CD4-positive, CD25-positive, alpha-beta regulatory T cell (primary cell): ENCODE measurements at places on chromosomes 16 and 17. TPM values are rescaled to one million over a fixed set of nuclear protein-coding genes. Genes with fewer than 3 reads are reported as not detected.

DNA sequence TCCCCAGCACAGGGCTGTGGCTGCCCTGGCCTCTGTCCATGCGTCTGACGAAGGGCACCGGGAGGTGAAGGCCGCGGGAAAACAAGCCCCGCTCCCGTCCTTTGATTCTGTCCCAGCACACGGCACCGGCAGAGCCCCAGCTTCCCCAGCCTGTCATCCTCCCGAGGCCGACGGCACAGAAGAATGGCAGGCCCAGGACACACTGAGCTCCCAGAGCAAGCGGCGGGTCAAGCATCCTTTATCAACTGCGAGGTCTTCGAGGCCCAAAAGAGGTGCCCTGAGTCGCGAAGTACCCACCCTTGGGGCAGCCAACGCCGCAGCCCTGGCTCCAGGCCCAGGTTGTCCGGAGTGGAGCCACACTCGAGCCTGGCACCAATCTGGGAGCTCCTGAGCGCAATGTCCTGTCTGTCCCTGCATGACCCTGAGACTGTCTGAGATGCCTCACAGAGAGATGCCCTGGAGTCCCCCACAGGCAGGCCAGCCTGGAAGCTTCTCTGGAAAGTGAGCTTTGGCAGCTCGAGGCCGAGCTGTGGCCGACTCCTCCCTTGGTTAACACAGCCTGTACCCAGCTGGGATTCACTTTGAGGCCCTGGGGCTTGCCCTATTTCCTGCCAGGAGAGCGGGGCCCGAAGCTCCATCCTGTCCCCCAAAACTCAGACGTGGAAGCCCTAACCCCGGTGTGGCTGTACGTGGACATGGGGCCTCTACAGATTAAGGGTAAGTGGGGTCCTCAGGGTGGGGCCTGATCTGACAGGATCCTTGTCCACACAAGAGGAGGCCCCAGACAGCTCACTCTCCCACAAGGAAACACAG lies 23.3 kb downstream of the SLC7A5 start:
- peaks cover 14% of the 10 kb centered on the region for H3K36me3 ChIP-seq
- H3K4me3 ChIP-seq = no peak overlapping the region
- no peaks in the 10 kb centered on the region for H3K27me3 ChIP-seq
- H3K27ac ChIP-seq = no peak overlapping the region
- DNase-seq = no peak

- H3K27ac ChIP-seq = no peak overlapping the region
- H3K36me3 ChIP-seq = peaks cover 50% of the 10 kb centered on the region
These were observed 32.9 kb downstream of the ABHD15 start for GRCh38 chr17:29533976-29534375.

GRCh38 chr17:66135219-66135618 lies 56.7 kb downstream of the CEP112 start:
- no peaks in the 10 kb centered on the region for H3K27me3 ChIP-seq
- no peak overlapping the region for H3K27ac ChIP-seq
- DNase-seq = no peak
- H3K36me3 ChIP-seq = no peaks in the 10 kb centered on the region
- H3K4me3 ChIP-seq = no peak overlapping the region

DNA sequence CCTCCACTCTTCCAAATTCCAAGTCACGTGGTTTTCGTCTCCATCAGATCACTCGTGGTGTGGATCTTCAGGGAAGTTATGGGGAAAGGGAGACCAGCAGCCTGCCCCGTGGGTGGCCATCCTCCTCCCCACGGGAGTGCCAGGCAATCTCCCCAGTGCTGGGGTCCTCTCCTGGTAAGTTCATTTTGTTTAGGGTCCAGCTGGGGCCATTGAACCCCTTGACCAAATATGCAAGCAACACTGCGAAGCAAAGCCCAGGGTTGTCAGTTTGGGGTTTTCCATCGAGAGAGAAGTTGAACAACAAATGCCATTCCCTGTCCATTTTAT lies 4.1 kb upstream of the LCMT1 start:
- no peak for DNase-seq
- peak overlapping the region; percentile 73 for H3K27ac ChIP-seq
- no peaks in the 10 kb centered on the region for H3K36me3 ChIP-seq
- peak overlapping the region; percentile 84 for H3K4me3 ChIP-seq

GRCh38 chr17:17575360-17576251 lies 15.9 kb downstream of the PEMT start:
- no peak overlapping the region for H3K4me3 ChIP-seq
- no peak overlapping the region for H3K27ac ChIP-seq
- H3K4me1 ChIP-seq = no peaks in the 10 kb centered on the region
- H3K36me3 ChIP-seq = no peaks in the 10 kb centered on the region
- no peaks in the 10 kb centered on the region for H3K27me3 ChIP-seq

DNA sequence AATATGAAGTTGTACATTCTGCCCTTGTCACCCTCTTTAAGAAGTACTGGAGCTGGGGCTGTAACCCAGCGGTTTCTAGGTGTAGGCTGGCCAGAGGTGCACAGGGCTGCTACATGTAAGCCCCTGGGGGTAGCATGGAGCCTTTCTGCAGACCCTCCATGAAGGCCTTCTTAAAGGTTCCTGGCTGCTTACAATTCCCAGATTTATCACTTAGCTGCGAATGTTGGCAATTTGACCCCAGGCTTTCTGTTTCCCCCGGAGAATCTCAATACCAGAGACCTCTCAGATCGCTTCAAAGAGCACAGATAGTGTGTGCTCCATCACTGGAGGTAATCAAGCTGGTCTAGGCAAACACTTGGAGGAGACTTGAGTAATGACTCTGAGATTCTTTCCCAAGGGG lies 309.4 kb downstream of the CBLN1 start:
- no peak overlapping the region for H3K4me3 ChIP-seq
- H3K36me3 ChIP-seq = no peaks in the 10 kb centered on the region
- no peak overlapping the region for H3K27ac ChIP-seq
- no peaks in the 10 kb centered on the region for H3K27me3 ChIP-seq

DNA sequence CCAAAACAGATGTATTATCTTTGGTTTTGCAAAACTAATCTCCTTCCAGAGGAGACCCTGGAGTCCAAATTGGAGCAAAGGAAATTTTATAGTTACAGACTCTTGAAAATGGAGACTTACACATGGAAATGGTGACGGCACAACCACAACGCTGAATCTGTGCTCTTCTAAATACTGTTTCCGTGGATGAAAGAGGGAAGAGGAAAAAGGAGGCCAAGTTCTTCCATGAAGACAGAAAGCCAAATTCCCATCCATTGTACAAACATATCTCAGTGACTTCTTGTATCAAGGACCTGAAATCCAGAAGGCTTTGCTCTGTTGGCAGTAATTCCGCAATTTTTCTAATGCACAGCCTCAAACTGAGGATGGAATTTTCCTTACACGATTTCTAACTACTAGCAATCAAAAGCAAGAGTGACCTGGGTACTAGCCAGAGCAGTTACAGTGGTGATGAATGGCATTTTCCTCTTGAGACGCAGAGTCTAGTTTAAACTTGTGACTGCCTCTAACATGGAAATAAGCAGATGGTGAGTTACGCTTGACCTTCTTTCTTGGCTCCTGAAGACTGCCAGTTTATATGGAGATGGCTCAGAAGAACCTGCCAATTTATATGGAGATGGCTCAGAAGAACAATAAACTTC lies 38.5 kb downstream of the VPS53 start:
- no peak for DNase-seq
- peaks cover 19% of the 10 kb centered on the region for H3K36me3 ChIP-seq
- no peak overlapping the region for H3K4me3 ChIP-seq
- no peaks in the 10 kb centered on the region for H3K4me1 ChIP-seq

GRCh38 chr17:4548721-4549531 lies 6.3 kb downstream of the MYBBP1A start:
- DNase-seq = no peak
- no peak overlapping the region for H3K27ac ChIP-seq
- H3K27me3 ChIP-seq = no peaks in the 10 kb centered on the region
- peaks cover 10% of the 10 kb centered on the region for H3K4me1 ChIP-seq
- H3K36me3 ChIP-seq = peaks cover 65% of the 10 kb centered on the region
- no peak overlapping the region for H3K4me3 ChIP-seq

DNA sequence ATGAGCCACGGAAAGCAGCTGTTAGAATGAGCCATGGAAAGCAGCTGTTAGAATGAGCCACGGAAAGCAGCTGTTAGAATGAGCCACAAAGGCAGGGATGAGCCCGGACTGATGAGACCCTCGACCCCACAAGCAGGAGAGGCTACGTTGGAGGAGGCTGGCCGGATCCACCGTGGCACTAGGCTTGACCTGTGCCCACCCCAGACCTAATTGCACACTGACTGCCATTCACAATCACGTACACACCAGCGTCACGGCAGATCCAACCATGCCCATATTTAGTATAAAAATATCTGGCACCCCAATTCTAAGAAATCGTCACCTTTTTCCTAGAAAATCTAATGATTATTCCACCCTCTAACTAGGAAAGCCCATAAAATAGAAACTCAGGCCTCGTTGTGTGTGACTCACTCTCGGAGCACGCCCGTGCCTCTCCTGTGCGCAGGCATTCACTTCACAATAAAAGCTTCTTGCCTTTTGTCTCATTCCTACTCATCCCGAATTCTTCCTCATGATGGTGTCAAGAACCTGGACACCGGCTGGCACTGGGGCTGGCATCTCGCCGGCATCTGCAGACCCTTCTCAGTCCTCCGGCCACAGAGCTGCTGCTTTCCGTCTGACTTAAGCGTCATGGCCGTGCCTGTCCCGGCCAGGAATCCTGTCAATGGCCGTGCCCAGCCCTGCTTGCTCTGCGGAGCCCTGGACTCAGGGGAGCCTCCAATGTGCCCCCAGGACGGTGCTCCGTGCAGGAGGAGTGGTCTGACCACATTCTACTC lies 5.5 kb upstream of the SECTM1 start:
- H3K36me3 ChIP-seq = no peaks in the 10 kb centered on the region
- H3K27ac ChIP-seq = no peak overlapping the region
- no peak overlapping the region for H3K4me3 ChIP-seq
- H3K4me1 ChIP-seq = peaks cover 14% of the 10 kb centered on the region
- H3K27me3 ChIP-seq = no peaks in the 10 kb centered on the region

- peak; percentile 81 for DNase-seq
- no peaks in the 10 kb centered on the region for H3K27me3 ChIP-seq
- no peak overlapping the region for H3K27ac ChIP-seq
- H3K4me3 ChIP-seq = no peak overlapping the region
- H3K36me3 ChIP-seq = no peaks in the 10 kb centered on the region
These were observed 36.6 kb upstream of the MED9 start for GRCh38 chr17:17440010-17440843.

Gene CDRT15L2
- not detected for total RNA-seq
